Occipital lobe (tissue), 3 donors: ENCODE measurements at places on chromosomes 16 and 17. TPM values are rescaled to one million over a fixed set of nuclear protein-coding genes. Genes with fewer than 3 reads are reported as not detected.

The PRR35 gene
- not detected for total RNA-seq

The CIBAR2 gene
- total RNA-seq, result not detected

The DOC2A gene
- total RNA-seq, result 10.5 TPM

The ZNF469 gene
- total RNA-seq, result 0.31 TPM

The TCAP gene
- 0.47 TPM for total RNA-seq
